Activated T-cell treated with anti-CD3 and anti-CD28 coated beads, Interleukin-2, amount 50 U/mL, for 4 hours (primary cell): ENCODE measurements at places on chromosomes 1 and 21.

- no peak for DNase-seq
Observed at GRCh38 chr1:39895731-39896480, 5.8 kb downstream of the MYCL start.

- DNase-seq, result no peak
Observed at GRCh38 chr1:235004276-235004675, 124.4 kb downstream of the TOMM20 start.

DNA sequence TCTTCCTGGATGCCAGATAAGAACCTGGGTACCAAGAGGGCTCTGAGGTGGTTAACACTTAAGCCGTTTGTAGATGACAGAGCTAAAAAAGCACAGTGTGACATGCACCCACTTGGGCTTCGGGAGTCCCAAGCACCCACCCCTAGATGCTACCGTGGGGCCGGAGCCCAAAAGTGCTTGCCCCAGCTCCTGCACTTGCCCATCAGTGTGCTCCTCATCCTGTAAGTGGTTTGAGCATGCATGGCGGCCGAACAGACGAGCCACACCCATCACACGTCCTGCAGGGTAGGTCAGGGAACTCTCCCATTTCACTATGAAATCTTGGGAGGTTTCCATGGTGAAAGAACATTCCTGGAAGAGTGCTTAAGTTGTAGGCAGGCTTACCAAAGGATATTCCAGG is 158.9 kb upstream of the TNR start:
- DNase-seq, result no peak

DNA sequence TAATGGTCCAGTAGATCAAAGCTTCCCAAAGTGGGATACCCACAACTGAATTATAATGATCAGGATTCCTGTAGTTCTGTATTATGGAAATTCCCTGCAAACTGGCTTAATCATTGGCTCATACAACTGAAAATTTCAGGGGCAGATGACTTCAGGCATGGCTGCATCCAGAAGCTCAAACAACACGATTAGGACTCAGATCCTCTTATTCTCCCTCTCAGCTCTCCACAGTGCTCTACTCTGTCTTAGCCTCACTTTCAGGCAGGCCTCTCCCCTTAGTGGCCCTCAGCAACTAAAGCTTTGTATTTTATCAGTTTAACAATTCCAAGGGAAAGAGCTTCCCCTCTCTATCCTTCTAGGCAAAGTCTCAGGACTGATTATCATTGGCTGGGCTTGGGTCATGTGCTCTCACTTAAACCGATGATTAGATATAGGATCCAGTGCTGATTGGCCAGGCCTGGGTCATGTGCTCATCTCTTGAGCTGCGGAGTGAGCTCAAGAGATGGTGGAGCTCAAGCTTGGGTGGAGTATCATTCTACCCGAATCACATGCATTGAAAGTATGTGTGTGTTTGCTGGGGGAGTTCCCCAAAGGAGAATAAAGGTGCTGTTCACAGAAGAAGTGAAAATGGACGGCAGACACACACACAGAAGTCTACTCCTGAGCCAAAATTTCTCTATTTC is 57.9 kb upstream of the RUNX3 start:
- DNase-seq, result no peak

DNA sequence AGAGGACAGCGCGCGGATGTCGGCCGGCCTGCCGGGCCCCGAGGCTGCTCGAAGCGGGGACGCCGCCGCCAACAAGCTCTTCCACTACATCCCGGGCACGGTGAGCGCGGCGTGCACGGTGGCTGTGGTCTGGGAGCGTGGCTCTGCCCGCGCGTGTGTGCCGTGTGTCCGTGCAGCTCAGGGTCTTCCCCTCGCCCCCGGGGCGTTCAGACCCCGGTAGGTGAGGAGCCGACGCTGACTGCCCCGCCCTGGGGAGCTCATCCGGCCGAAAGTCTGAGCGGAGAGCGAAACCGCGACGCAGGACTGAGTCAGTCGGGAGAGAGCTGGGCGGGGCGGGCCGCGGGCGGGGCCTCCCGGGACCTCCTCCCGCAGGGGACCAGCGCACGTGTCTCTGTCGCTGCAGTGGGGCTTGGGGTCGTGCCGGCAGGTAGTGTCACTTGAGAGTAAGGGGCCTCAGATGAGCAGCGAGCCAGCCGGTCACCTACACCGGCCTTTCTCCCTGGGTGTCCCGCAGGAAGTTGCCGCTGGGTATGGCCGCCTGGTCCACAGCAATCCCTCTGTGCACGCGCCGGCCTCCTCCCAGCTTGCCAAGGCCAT is 520 bp downstream of the PLEKHN1 start:
- DNase-seq, result peak; percentile 85

- DNase-seq, result no peak
Observed at GRCh38 chr1:220378571-220379302, 106.5 kb upstream of the RAB3GAP2 start.

DNA sequence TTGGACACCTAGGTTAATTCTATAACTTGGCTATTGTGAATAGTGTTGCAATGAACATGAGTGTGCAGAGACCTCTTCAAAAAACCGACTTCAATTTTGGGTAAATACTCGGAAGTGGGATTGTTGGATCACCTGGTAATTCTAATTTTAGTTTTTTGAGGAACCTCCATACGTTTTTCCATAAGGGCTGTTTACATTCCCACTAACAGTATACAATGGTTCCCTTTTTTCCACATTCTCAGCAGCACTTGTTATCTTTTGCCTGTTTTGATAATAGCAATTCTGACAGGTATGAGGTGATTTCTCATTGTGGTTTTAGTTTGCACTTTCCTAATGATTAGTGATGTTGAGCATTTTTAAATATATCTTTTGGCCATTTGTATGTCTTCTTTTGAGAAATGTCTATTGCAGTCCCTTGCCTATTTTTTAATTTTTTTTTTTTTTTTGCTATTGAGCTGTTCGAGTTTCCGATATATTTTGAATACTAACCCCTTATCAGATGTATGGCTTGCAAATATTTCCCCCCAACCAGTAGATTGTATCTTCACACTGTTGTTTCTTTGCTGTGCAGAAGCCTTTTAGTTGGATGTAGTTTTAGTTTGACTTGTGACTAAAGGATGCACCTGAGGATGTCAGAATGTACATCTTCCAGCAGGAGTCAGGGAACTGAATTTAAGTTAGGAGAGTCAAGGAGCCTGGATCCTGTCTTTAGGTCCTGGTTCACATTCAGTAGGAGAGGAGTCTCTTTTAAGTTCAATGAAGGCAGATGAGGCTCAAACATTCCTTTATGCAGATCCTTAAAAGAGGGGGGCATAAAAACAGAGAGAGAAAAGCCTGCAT is 120.0 kb downstream of the S1PR1 start:
- no peak for DNase-seq

DNA sequence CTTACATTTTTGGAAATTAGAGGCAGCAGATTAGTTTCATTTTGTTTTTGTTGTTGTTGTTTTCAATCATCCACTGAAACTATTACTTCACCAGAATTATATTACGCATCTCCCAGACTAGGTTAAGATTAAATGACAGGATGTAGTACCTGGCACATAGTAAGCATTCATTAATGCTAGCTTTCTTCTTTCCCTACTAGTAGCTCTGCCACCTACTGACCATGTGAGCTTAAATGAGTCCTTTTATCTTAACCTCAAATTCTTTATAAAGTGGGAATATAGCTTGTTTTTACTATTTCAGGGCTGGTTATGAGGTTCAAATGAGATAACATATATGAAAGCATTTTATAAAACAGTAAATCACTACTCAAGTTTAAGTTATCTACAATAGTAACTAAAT is 10.2 kb upstream of the ASPM start:
- DNase-seq, result no peak

DNA sequence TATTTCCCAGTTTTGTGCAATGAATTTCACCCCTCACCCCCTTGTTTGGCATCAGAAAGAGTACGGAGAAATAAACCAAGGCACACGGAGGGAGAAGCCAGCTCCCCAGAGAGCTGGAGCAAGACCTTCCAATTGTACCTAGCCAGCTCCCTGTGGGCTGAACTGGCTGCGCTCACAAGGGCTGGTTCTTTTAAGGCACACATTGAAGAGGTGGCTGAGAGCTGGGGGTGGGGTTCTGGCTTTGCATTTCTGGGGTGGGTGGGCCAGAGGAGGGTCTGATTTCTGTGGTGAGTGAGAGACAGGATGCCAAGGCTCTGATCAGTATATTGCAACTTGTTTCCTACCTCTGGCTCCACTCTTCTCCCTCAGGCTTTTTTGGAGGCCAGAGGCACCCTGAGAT is 39.5 kb upstream of the NFASC start:
- no peak for DNase-seq

DNA sequence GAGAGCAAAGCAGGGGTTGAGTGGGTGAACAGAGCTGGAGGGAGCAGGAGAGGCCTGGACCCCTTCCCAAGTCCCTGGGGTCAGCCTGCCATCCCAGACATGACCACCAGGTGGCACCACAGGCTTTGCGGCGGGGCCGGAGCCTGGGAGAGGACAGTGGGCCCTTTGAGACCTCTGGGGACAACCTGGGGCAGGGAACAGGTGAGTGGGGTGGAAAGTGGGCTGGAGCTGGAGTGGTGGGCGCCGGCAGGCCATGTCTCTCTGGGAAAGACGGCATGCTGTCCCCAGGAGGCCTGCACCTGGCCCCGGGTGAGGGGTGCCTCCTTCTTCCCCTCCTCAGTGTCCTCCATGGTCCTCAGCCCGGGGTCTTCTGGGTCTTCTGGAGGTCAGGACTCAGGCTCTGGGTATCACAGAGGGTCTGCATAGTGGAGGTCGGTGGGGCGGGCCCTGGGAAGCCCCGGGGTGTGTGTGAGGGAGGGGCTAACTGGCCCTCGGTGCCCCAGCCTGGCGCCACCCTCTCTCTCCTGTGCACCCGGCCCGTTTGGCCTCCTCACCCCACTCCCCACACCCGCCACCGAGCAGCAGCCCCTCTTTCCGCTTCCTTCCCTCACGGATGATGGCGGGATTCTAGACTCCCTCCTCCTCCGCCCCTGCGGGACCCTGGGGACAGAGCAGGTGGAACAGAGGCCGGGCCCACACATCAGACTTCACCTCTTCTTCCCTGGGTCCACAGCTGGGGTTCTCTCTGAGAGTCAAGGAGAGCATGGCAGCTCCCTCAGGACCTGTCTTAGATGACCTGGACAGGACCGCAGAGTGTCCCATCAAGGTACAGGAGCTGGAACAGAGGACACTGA is 28.5 kb upstream of the PKP1 start:
- peak; percentile 56 for DNase-seq
